Activated CD8-positive, alpha-beta memory T cell treated with anti-CD3 and anti-CD28 coated beads for 4 hours (primary cell): ENCODE measurements at places on chromosomes 12 and 14.

- DNase-seq, result no peak
Observed at GRCh38 chr14:23903442-23903841, 50.1 kb upstream of the DHRS4 start.

DNA sequence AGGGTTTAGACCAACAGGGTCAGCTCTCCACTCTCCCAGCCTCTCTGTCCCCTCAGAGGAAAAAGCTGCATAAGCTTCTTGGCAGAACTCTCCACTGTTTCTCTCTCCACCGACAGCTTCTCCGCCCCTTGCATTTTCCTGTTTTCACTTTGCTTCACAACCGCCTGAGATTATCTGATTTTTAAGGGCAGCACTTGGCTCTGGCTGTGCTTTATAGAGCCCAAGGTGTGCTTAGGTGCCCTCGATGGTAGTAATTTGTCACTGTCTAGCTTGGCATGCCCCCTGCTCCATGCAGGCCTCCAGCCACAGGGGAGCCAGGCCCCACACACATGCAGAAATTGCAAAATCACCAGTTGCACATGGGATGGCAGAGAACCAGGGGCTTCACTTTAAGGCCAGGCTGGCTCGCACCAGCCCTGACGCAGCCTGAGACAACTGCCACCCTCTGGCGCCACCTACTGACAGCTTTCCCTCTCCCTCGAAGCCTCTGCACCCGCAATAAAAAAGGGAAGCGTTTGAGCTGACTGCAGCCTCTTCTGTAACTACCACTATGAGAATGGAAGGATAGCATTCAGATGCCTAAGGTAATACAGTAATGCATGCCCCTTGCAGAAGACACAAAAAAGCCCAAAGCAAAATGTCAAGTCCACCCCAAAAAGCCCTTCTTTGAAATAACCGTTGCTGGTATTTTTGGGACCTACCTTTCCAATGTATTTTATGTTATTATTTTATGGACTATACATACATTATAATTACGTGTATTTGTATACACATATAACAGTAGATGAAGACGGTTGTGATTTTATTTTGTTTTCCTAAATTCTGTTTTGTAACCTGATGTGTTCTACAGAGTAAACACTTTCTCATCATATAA, 32.0 kb upstream of the RIMBP2 start:
- DNase-seq, result peak; percentile 25

GRCh38 chr12:65656156-65656882, 168.0 kb upstream of the HMGA2 start:
- no peak for DNase-seq

DNA sequence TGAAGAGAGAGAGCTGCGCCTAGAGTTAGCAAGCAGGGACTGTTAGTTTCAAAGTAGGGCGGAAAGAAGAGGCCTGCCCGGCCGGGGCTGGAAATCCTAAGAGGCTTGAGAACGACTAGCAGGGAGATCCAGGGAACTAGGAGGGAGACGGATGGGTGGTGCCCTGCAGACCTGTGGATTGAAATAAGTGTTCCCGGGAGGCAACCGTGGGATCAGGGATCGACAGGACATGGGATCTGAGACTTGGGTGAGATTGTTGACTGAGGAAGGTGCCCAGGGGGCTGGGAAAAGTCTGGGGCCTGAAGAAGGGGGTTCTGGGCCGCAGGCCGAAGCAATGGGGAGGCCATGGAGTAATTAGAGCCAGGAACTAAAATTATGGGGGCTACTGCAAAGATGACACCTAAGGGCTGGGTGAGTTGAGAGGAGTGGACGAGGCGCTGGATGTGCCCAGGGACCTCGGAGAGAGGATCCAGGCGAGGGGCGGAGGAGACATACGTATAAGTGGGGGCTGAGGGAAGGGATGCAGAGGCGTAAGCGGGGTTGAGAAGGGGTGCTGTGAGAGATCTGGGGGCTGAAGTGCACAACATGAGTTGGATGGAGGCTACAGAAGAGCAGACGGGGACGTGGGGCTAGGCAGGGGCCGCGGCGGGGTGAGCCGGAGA, 635 bp downstream of the LTA4H start:
- DNase-seq, result no peak

DNA sequence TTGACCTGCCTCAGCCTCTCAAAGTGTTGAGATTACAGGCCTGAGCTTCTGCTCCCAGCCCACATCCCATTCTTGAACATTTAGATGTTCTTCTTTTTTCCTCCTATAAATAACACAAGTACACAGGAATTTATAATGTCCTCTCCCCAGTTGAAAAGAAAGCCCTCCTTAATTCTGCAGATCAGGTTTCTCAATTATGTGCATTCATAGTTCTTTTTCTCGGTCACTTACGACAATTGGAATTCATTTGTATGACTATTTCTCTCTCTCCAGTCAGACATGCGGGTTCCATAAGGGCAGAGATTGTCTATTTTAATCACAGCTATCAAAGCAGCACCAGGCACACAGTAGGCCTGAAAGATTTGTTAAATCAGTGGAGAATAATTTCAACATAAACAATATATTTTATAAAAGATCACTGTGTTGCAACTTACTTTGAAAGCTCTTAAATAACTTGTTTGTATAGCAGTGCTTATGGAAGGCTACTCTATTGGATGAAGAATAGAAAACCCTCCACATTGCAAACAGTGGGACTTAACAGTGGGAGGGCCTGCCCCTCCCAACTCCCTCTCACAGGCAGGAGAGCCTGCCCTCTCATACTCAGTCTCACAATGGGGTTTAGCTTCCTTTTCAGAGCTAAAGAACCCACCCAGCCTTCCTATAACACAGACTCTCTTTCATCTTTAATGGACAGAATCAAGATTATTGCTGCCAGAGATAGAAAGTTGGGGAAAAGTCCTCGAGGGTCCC, 84.1 kb upstream of the TRAF3 start:
- no peak for DNase-seq

- no peak for DNase-seq
Observed at GRCh38 chr14:73722581-73722980, 8.4 kb upstream of the PNMA1 start.

GRCh38 chr14:86852530-86852929, 1140.5 kb downstream of the GALC start:
- DNase-seq, result no peak

- DNase-seq, result no peak
Observed at GRCh38 chr14:39957290-39957689, 525.1 kb upstream of the FBXO33 start.

DNA sequence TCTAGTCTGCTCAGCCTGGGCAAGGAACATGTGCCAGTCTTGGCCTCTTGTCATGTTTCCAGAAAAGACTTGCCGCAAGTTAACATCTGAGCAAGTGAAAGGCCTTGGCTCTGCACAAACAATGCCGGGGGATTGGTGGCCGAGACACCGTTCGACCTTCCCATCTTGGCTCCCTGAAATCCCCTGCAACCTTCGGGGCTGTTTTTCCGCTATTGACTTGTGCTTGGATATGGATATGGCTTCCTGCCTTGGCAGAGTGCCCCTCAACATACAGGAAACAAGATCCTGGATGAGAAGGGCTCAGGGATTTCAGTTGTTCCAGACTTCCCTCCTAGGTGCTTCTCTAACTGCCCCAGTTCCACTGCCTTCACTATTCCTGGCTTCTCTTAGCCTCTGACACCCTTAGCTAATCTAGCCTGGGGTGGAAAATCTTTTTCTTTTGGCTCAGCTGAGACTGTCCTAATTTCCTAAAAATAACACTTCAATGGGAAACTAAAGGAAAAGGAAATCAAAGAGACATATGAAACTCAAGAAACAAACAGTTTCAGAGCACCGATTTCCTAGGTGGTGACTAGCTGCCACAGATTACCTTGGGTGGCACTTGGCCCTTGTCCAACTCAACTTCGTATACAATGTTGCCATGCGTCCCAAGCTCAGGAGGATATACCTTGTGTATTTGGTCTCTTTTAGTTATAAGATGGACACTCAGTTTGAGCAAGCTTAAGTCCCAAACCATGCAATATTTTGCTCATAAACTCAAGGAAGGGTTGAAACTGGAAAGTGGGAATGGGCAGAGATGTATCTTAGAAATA, 33.9 kb downstream of the RDH12 start:
- DNase-seq, result no peak

GRCh38 chr12:76183459-76184186, 99.1 kb upstream of the NAP1L1 start:
- DNase-seq, result no peak

DNA sequence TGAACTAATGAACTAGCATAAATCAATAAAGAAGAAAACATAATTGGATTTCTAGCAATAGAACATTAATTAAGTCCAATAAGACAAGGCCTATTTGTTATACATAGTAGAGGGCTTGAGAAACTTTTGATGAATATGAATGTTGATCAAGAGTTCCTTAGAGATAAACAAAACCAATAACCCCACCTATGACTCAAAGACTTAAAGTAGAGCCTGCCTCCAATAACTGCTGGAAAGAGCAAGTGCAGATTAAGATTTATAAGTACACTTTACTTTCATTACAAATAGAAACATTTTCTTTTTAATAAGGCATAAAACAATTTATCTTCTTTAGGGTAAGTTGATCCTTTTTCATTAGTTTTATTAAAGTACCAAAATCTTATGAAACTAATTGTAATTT, 185.7 kb downstream of the SRGAP1 start:
- no peak for DNase-seq

GRCh38 chr14:55107766-55108554, 21.1 kb upstream of the LGALS3 start:
- no peak for DNase-seq
